Progenitor cell of endocrine pancreas (in vitro differentiated cells): ENCODE measurements at places on chromosomes 7 and 10. TPM values are rescaled to one million over a fixed set of nuclear protein-coding genes. Genes with fewer than 3 reads are reported as not detected.

The PLAU gene
- total RNA-seq = 0.38 and 0.93 TPM in 2 replicates

The GDF2 gene
- total RNA-seq = not detected in 2 replicates

DNA sequence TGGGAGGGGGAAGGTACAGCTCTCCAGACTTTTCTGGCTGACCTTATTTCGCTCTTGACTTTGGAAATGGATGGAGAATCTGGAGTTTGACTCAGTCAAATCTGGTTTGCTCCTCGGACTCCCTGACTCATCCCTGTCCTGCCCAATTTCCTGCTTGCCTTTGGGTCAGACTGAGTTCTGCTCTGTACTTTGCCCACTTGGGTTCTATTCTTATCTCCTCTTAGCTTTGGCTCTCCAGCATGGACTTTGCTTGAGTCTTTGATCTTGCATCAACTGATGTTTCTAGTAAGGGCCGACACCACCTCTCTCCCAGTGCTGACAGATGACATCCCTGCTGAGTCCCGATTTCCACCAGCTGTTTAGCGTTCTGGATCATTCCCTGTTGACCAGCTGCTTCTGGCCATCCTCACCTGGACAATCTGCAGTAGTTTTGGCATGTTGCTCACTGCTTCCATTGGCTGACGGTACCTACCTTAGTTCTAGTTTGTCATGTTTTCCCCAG lies 335.3 kb downstream of the SUGCT start:
- H3K36me3 ChIP-seq = no peaks in the 10 kb centered on the region
- no peaks in the 10 kb centered on the region for H3K4me1 ChIP-seq
- no peak overlapping the region for H3K27ac ChIP-seq
- no peaks in the 10 kb centered on the region for H3K27me3 ChIP-seq

- peaks cover 8% of the 10 kb centered on the region for H3K36me3 ChIP-seq
- DNase-seq = no peak
- H3K27me3 ChIP-seq = no peaks in the 10 kb centered on the region
- no peak overlapping the region for H3K4me3 ChIP-seq
These were observed 58.7 kb downstream of the PIK3AP1 start for GRCh38 chr10:96661632-96662031.

GRCh38 chr10:131972474-131973071 lies 9.2 kb downstream of the BNIP3 start:
- no peaks in the 10 kb centered on the region for H3K27me3 ChIP-seq
- H3K27ac ChIP-seq = no peak overlapping the region
- no peak overlapping the region for H3K4me3 ChIP-seq
- DNase-seq = no peak
- peaks cover 5% of the 10 kb centered on the region for H3K4me1 ChIP-seq

DNA sequence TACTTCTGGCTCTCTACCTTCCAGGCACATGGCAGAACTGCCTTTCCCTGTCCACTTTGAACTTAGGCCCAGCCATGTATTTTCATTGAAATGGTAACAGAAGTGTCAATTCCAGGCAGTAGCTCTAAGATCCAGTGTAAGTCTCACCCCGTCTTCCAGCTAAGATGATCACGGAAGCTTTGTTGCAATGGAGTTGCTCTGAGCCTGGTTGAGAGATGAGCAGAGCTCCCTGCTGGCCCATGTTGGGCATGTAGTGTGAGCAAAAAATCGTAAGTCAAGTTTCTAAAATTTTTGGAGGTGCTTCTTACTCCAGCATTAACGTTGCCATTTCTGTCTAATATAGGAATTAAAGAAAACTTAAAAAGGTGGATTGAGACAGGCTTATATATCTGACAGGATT lies 274.4 kb downstream of the IPMK start:
- no peak for DNase-seq
- no peaks in the 10 kb centered on the region for H3K36me3 ChIP-seq
- no peak overlapping the region for H3K4me3 ChIP-seq
- H3K27ac ChIP-seq = no peak overlapping the region
- H3K27me3 ChIP-seq = no peaks in the 10 kb centered on the region
- peaks cover 6% of the 10 kb centered on the region for H3K4me1 ChIP-seq

- DNase-seq = no peak
- H3K4me3 ChIP-seq = no peak overlapping the region
- H3K4me1 ChIP-seq = no peaks in the 10 kb centered on the region
- no peaks in the 10 kb centered on the region for H3K27me3 ChIP-seq
- H3K27ac ChIP-seq = no peak overlapping the region
These were observed 33.2 kb downstream of the TACR2 start for GRCh38 chr10:69383558-69383957.

DNA sequence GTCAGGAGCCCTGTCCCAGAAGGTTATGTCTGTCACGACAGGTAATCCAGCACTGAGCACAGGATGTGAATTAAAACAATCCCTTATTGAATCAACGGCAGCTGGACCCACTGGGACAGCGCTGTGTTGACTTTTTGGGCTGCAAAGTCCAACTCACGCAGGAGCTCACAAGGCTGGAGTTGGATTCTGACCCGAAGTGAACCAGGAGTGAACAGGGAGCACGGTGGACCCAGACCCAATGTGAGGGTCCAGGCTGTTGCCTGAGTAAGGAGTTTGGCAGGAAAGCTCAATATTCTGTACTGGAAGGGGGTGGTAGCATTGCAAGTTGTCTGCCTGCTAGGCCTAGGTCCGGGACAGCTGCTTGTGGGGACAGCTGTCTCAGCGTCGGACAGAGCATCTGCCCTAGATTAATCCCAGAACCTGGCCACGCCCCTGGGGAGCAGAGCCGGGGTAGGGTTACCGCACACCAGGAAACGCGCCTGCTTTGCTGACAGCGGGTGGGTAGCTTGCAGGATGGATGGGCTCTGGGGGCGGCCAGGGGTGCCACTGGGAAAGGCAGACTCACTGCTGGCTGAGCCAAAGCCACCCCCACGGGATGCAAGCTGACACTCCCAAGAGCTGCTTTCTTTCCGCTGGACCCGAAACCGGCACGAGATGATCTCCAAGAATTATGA lies 24.0 kb downstream of the COL26A1 start:
- no peaks in the 10 kb centered on the region for H3K27me3 ChIP-seq
- peaks cover 6% of the 10 kb centered on the region for H3K4me1 ChIP-seq
- H3K36me3 ChIP-seq = peaks cover under 1% of the 10 kb centered on the region
- H3K4me3 ChIP-seq = no peak overlapping the region
- no peak for DNase-seq
